ENCODE measurements at places on chromosomes 7 and 10.
A peak's percentile ranks its signal among the peaks of the same experiment; 100 is the strongest.

- DNase-seq, result no peak
These were observed 1.6 kb upstream of the ADARB2 start for GRCh38 chr10:1738950-1739349.

- no peak for DNase-seq
These were observed 645.5 kb upstream of the PCDH15 start for GRCh38 chr10:55446441-55447002.

DNA sequence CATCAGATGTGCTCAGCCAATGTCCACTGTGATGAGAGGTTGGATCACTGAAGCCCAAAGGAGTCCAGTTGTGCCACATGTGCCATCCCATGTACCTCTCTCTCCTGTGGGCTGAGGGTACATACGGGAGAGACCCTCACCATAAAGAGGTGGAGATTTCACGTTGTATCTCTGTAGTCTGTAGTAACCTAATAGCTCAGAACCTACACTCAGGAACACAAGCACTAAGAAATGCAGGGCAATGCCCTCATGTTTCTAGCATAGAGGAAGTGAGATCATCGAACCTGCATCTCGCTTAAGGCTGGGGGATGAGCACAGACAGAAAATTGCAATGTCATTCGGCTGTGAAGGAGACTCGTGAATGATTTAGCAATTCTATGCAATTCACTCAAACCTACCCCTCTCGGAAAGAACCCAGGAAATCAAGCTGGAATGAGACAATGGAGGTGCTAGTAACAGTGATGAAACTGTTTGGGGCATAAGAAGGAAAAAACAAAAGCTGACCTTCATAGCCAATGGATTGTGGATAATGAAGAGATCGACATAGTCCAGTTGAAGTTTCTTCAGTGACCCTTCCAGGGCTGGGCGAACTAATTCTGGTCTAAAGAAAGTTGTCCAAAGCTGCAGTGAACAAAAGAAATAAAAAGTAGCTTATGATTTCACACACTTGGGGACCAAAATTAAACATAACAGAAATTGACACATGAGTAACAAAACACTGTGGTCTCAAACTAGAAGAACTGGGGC is 80.3 kb upstream of the UCN3 start:
- peak; percentile 77 for DNase-seq

- DNase-seq, result no peak
These were observed 226.5 kb upstream of the STEAP1 start for GRCh38 chr7:89927762-89928161.

DNA sequence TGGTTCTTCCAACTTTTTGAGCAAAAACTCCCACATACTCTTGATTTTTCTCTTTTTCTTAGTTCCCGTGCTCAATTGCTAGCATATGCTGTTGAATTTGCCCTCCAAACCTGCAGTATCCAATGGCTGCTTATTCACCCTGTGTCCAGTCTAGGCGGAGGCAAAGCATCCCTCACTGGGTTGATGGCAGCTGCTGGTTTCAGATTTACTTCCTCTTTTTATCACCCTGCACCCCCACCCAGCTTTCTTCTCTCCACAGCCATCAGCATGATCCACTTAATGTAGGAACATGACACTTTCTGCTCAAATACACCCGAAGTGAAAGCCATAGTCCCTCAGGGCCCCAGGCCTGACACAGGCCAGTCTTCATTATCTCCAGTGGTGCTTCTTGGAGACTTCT is 87.6 kb upstream of the ADARB2 start:
- DNase-seq, result no peak

GRCh38 chr10:77348751-77349150 is 288.9 kb downstream of the KCNMA1 start:
- no peak for DNase-seq

DNA sequence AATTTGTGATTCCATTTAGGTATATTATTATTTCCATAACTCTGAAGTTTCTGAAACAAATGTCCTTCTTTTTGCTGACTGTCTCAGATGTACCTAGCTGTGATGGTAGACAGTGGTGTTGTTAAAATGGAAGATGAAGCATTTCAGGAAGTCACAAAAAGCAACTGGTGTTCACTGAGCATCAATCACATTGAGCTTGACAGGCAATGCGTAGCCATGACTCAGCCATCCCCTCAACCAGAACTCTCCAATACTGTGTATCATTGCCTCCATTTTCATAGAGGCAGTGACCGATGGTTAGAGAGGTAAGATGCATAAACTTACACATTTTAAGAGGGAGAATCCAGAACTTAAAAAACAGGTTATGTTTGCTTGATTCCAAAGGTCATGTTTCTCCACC is 434.0 kb downstream of the INHBA start:
- DNase-seq, result no peak

GRCh38 chr7:46034056-46034768 is 113.1 kb upstream of the IGFBP3 start:
- DNase-seq, result no peak

DNA sequence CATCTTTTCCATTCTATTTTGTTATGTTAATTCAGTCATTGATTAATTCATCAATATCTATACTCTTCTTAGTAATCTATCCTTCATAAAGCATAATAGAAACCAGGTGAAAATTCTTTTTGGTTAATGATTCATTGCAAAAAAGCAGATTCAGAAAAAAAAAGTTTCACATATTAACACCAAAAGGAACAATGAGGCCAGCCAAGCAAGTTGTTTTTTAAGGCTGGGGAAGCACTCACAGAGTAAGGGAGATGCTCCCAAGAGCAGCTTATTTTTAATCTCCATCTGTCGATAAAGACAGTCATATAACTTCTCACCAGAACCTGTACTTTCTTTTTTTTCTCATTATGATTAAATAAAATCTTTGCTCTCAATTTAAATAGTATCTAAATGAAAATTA is 95.8 kb downstream of the CACNA2D1 start:
- DNase-seq, result no peak

- peak; percentile 52 for DNase-seq
These were observed 1.2 kb downstream of the HIPK2 start for GRCh38 chr7:139776486-139777132.

DNA sequence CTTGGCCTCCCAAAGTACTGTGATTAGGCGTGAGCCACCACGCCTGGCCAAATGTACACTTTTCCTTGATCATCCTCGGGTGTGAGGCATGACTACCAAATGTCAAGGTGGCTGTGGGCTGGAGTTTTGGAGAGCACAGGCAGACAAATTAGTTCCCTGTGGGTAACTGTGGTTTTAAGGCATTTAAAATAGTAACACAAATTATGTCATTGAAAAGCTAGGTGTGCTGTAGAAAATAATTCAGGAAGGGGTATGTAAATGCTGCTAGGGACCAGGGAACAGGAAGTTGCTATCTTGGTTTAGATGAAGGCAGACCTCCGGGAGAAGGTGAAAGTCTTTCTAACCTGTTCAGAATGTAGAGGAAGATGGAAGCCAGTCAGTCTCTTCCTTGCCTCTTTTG is 9.9 kb downstream of the GLRX3 start:
- DNase-seq, result no peak

GRCh38 chr10:132722394-132723329 is 63.3 kb downstream of the NKX6-2 start:
- no peak for DNase-seq

GRCh38 chr10:53843736-53844362 is 957.2 kb downstream of the PCDH15 start:
- DNase-seq, result no peak

DNA sequence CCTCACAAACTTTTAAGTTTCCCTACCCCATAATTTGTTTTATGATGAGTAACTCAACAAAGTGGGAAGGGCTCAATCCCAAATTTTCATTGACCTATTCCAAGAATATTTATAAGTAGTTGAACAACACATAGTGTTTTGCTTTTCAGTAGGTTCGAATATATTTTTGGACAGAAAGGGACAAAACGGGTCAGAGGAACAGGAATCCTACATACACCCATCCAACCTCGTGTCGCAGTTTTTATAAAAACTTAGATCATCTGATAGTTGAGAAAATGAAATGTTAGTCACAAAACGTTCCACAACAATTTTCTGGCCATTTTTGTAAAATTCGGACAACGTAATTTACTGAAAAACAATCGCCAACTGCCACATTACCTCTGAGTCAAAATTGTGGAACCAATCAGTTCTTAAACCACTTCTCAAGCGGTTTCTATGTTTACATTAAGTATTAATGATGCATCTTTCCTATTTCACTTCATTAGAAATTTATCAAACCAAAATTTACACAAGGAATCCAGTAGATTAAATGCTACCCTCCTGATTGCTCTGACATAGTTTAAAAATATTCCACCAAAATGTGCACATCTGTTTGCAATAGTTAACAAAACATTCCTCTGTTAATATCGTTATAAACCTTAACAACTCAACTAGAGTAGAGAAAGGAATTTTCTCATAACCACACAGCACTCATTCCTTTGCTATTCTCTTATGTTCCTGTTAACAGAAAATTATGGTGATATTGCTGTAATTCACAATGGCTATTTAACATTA is 6.3 kb downstream of the WNT16 start:
- no peak for DNase-seq

DNA sequence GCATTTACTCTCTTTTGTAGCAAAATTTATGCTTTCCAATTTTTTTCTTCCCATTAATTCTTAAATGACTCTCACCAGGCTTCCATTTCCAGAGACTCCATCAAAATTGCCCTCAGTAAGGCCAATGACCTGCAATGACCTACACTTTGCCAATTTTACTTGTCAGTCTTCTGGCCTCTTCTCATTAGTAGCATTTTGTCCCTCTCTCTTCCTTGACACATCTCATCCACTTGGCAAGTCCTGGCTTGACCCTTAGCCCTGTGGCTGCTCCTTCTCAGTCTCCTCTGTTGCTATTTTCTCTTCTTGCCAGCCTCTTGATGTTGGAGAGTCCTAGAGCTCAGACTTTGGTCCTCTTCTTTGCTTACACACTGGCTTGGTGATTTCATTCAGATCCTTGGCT is 166.1 kb upstream of the MTPN start:
- no peak for DNase-seq

- no peak for DNase-seq
These were observed 13.6 kb downstream of the PRXL2A start for GRCh38 chr10:80421707-80422536.

DNA sequence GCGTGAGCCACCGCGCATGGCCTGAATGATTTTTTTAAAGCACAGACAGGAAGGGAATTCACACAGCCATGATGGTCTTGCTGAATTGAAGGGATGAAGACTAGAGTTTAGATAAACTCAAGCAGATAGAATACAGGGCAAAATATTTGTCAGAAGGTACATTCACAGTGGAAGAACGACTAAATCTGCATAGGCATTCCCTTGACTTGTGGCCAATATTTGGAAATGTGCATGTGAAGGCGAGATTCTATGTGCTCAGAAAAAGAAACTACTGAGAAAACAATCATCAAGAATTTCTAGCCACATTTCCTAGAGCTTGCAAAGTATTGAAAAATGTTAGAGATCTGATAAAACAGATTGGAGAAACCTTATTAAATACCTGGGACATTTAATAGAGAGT is 1166.2 kb downstream of the DNAJB9 start:
- DNase-seq, result no peak

GRCh38 chr10:47181052-47181849 is 118.7 kb upstream of the GDF10 start:
- DNase-seq, result no peak

DNA sequence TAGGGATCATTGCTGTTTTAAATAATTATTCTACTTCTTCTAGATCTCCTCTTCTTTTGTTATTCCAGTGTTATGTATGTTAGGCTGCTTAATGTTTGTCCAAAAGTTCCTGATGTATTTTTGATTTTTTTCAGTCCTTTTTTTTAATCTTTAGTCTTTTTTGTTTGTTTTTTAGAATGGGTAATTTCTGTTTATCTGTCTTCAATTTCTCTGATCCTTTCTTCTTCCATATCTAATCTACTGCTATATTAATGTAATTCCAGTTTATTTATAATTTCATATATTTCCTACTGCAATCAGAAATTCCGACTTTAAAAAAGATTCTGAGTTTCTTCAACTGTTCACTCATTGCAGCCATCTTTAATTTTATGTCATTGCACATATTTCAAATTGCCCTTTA is 452.8 kb upstream of the POT1 start:
- no peak for DNase-seq

- no peak for DNase-seq
These were observed 134.4 kb upstream of the AGK start for GRCh38 chr7:141416650-141417270.

DNA sequence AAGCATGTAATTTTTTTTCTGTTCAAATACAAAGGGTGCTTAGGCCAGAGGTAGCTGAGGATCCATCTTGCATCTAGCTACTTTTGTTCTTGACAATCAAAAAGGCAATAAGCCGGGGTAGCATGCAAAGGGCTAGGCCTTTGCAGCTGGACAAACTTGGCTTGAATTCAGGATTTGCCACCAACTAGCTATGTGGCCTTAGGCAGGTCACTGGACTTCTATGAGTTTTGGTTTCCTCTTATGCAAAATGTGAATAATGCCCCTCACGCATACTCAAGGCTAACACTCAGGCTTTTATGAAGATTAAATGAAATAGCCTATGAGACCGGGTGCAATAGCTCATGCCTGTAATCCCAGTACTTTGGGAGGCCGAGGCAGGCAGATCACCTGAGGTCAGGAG is 19.3 kb downstream of the GFRA1 start:
- DNase-seq, result no peak

- DNase-seq, result no peak
These were observed 68.1 kb downstream of the PRPF18 start for GRCh38 chr10:13654846-13655245.

- DNase-seq, result no peak
These were observed 116.2 kb downstream of the ELMO1 start for GRCh38 chr7:37332243-37333016.

DNA sequence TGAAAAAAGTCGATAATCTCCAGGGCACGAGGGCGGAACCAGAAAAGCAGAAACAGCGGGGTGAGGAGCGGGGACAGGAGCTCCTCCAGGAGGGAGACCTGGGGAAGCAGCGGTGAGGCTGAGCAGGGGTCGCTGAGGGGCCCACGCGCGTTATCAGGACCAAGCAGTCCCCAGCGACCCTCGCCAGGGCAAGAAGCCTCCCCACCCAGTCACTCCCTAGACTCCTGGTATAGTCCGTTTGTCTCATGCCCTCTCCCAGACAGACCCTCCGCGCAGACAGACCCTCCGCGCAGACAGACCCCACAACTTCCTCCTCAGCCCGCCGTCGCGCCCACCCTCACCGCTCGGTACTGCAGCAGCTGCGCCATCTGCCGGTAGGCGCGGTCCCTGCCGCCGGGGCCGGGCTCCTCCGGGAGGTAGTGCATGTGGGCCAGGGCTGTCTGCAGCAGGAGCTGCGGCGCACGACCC is 6.3 kb downstream of the ATG9B start:
- peak; percentile 55 for DNase-seq
